ENCODE measurements at places on chromosomes 12 and 14. TPM values are rescaled to one million over a fixed set of nuclear protein-coding genes. Genes with fewer than 3 reads are reported as not detected.

Gene HOXC10
- total RNA-seq: 5.2 TPM

Gene KLRD1
- total RNA-seq: 0.22 TPM

Gene ITGA7
- 0.14 TPM for total RNA-seq

Gene KRT73
- total RNA-seq: not detected

Gene SERPINA9
- total RNA-seq: not detected

Gene PITPNM2
- 5.7 TPM for total RNA-seq

Gene FGF23
- not detected for total RNA-seq

Gene NFATC4
- total RNA-seq: 57.7 TPM

Gene KLRK1
- total RNA-seq: not detected

Gene C12orf56
- total RNA-seq: 2.8 TPM

Gene FOS
- 18.9 TPM for total RNA-seq

Gene PLEKHG7
- total RNA-seq: not detected

Gene CLEC2B
- total RNA-seq: 26.2 TPM

Gene FBXO33
- 10.1 TPM for total RNA-seq

Gene HCAR2
- total RNA-seq: not detected

Gene FOXG1
- total RNA-seq: under 0.01 TPM

Gene TTC7B
- 39.1 TPM for total RNA-seq

Gene C3AR1
- total RNA-seq: 1.1 TPM

Gene NELL2
- total RNA-seq: not detected

Gene TRPV4
- total RNA-seq: 0.44 TPM

Gene ETFBKMT
- 3.1 TPM for total RNA-seq

Gene GZMB
- not detected for total RNA-seq

Gene TRHDE
- 6.3 TPM for total RNA-seq

Gene MIPOL1
- 13.5 TPM for total RNA-seq

Gene ATP5MC2
- total RNA-seq: 189 TPM

Gene ACSS3
- total RNA-seq: 7.7 TPM

Gene RNASE13
- not detected for total RNA-seq

Gene GSC
- not detected for total RNA-seq

Gene RNASE1
- 0.43 TPM for total RNA-seq

Gene ARHGAP9
- 0.14 TPM for total RNA-seq

Gene OR4K13
- not detected for total RNA-seq

Gene DENR
- 39.6 TPM for total RNA-seq

Gene ACYP1
- 1.3 TPM for total RNA-seq

Gene SSTR1
- 11.0 TPM for total RNA-seq

Gene DACT1
- 56.0 TPM for total RNA-seq

Gene RBM23
- 109 TPM for total RNA-seq

Gene VRTN
- total RNA-seq: not detected

Gene DTD2
- total RNA-seq: 29.8 TPM

Gene TAS2R10
- total RNA-seq: 0.44 TPM

Gene NDUFB1
- total RNA-seq: 79.2 TPM

Gene KRT3
- total RNA-seq: not detected

Gene GPR84
- total RNA-seq: not detected
